ENCODE measurements at places on chromosomes 3 and 15. TPM values are rescaled to one million over a fixed set of nuclear protein-coding genes. Genes with fewer than 3 reads are reported as not detected.

Gene MYLK
- total RNA-seq: 23.0 TPM

Gene ZBBX
- total RNA-seq: not detected

Gene ANKUB1
- not detected for total RNA-seq

Gene AADACL2
- total RNA-seq: not detected

Gene DPH6
- total RNA-seq: 24.0 TPM

Gene ATP8B4
- 0.57 TPM for total RNA-seq

Gene MGLL
- 7.8 TPM for total RNA-seq

Gene LXN
- not detected for total RNA-seq

Gene PGBD4
- total RNA-seq: 1.5 TPM

Gene CHDH
- 32.4 TPM for total RNA-seq

Gene RPP25
- 35.3 TPM for total RNA-seq

Gene ARPP21
- total RNA-seq: not detected

Gene IP6K1
- total RNA-seq: 35.5 TPM

Gene KCNAB1
- total RNA-seq: 0.44 TPM

Gene EPHA3
- not detected for total RNA-seq

Gene CYP19A1
- total RNA-seq: 0.77 TPM

Gene IMPDH2
- total RNA-seq: 233 TPM

Gene HACD3
- 118 TPM for total RNA-seq

Gene AGBL1
- total RNA-seq: not detected

Gene C3orf49
- not detected for total RNA-seq

Gene CAMK2N2
- total RNA-seq: 0.66 TPM

Gene ZNF80
- total RNA-seq: not detected

Gene BTBD1
- 36.1 TPM for total RNA-seq

Gene KLHDC8B
- 7.4 TPM for total RNA-seq

Gene MCF2L2
- 4.6 TPM for total RNA-seq

Gene GRK7
- total RNA-seq: not detected

Gene ERICH6
- total RNA-seq: not detected

Gene EFCC1
- 0.28 TPM for total RNA-seq

Gene CKMT1B
- 0.93 TPM for total RNA-seq

Gene PPP2R3A
- 10.2 TPM for total RNA-seq

Gene NPRL2
- total RNA-seq: 29.8 TPM

Gene WDR82
- total RNA-seq: 68.7 TPM

Gene PRICKLE2
- total RNA-seq: 6.0 TPM

Gene CFAP100
- not detected for total RNA-seq

Gene ROPN1
- not detected for total RNA-seq

Gene IMPG2
- total RNA-seq: 0.07 TPM

Gene TIMP4
- total RNA-seq: 1.4 TPM

Gene TMEM108
- not detected for total RNA-seq

Gene SCG5
- 0.84 TPM for total RNA-seq

Measured in Caco-2 (cell line).